ENCODE measurements at places on chromosomes 6 and 20. TPM values are rescaled to one million over a fixed set of nuclear protein-coding genes. Genes with fewer than 3 reads are reported as not detected.
A peak's percentile ranks its signal among the peaks of the same experiment; 100 is the strongest.

DNA sequence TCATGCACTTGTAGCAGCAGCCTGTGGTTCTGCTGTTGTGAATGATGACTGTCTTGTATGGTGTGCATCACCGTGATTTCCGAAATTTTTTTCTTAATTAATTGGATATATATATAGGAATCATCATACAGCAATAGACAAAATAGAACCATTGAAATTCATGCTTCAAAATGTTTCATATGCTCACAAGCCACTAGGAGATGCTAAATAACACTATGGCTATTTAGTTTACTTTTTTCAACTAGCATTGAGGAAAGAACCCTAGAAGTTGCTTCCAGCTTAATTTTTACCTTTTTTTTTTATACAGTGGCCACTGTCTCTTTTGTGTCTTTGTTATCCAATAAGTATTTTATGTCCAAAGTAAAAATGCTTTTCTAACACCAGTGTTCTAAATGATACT is 485.4 kb downstream of the CDKAL1 start:
- no peak overlapping the region for H3K4me3 ChIP-seq
- no peaks in the 10 kb centered on the region for H3K27me3 ChIP-seq
- H3K27ac ChIP-seq = no peak overlapping the region
- H3K4me1 ChIP-seq = peaks cover 7% of the 10 kb centered on the region

The PTPRA gene
- total RNA-seq = 49.9 TPM

GRCh38 chr6:70371454-70372105 is 41.7 kb upstream of the FAM135A start:
- no peak overlapping the region for H3K27ac ChIP-seq
- H3K27me3 ChIP-seq = no peaks in the 10 kb centered on the region
- DNase-seq = no peak
- no peaks in the 10 kb centered on the region for H3K4me1 ChIP-seq
- no peaks in the 10 kb centered on the region for H3K36me3 ChIP-seq
- H3K4me3 ChIP-seq = no peak overlapping the region

DNA sequence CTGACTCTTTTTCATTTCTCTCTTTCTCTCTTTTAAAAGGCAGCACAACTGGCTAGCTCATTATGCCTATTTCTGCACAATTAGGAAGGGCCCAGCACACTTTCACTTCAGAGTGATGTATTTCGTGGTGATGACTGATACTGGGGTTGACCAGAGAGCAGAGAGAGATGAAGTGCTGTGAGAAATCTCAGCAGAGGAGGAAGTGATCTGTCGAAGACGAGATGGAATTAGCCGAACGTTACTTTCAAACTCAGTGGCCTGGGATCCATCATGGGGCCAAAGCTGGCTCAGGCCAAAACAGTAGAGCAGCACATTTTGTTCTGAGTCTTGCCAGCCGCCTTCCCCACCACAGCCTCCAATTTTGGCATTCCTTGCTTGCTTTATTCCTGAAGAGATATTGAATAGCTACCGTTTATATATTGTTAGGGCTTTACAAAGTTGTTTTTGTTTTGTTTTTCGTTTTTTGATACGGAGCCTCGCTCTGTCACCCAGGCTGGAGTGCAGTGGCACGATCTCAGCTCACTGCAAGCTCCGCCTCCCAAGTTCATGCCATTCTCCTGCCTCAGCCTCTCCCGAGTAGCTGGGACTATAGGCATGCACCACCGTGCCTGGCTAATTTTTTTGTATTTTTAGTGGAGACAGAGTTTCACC is 213.2 kb upstream of the ECI2 start:
- DNase-seq = peak; percentile 36
- H3K36me3 ChIP-seq = no peaks in the 10 kb centered on the region
- H3K27me3 ChIP-seq = no peaks in the 10 kb centered on the region

DNA sequence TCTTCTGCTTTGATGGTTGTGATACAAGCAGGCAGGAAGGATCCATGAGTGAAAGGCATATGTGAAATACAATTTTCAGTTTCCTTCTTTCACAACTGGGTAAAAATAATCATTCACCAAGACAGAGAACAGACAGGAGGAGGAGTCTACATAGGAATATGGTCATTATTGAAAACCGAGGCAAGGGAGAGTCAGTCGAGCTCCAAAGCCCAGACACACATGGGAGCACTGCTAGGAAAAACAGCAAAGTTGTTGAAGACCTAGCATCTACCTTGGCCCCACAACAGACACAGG is 260.6 kb downstream of the ERMARD start:
- no peak overlapping the region for H3K27ac ChIP-seq
- no peak overlapping the region for H3K4me3 ChIP-seq
- DNase-seq = no peak
- peaks cover 13% of the 10 kb centered on the region for H3K27me3 ChIP-seq
- no peaks in the 10 kb centered on the region for H3K36me3 ChIP-seq

DNA sequence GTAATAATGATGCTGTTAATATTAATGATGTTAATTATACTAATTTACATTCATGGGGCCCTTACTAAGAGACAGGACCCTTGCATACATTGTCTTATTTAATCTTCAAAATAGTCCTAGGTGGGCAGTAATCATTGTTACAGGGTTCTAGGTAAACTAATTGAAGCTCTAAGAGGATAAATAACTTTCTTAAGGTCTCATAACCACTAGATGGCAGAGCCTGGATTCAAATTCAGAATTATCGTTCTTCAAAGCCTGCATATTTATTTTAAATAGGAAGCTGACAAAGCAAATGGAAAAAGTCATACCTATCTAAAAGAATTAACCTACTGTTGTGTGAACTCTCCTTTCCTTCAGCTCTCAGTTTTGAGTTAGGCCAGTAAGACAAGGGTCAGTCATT is 23.5 kb downstream of the PTCHD4 start:
- no peaks in the 10 kb centered on the region for H3K4me1 ChIP-seq
- DNase-seq = no peak
- H3K36me3 ChIP-seq = no peaks in the 10 kb centered on the region
- H3K27me3 ChIP-seq = no peaks in the 10 kb centered on the region

DNA sequence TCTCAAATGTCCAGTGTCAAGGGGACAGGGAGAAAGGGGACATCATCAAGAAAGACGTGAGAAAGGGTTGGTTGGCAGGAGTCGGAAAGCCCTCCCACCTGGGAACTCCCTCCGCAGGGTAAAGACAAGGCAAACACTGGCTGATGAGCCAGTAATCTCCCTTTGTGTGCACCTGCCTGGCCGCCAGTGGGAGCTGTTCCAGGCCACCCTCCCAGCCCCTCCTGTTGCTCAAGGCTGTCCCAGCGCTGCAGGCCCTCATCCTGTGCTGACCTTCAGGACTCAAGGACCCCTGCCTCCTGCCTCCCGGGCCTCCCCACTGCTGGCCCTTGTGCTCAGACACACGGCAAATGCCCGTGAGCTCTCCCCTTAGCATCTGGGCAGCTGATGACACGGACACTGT is 7.4 kb downstream of the FRMD1 start:
- no peaks in the 10 kb centered on the region for H3K36me3 ChIP-seq
- no peaks in the 10 kb centered on the region for H3K4me1 ChIP-seq
- no peaks in the 10 kb centered on the region for H3K27me3 ChIP-seq
- H3K27ac ChIP-seq = no peak overlapping the region
- no peak overlapping the region for H3K4me3 ChIP-seq

DNA sequence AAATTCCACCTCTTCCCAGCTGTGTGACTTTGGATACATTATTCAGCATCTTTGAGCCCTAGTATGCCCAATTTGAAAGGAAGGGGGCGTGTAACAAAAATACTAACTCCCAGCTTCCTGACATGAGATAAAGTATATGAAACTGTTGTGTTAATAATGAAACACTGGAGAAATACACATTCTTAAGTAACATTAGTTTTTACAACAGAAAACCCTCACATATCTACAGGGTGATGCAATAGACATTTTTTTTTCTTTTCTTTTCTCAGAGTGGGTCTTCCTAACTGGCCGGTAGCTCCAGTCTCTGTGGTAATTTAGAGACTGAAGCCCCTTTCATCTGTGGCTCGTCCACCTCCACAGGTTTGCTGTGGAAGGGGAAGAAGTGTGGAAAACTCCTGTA is 79.5 kb downstream of the CD83 start:
- no peaks in the 10 kb centered on the region for H3K36me3 ChIP-seq
- H3K4me1 ChIP-seq = peaks cover 4% of the 10 kb centered on the region
- no peak overlapping the region for H3K27ac ChIP-seq
- H3K27me3 ChIP-seq = no peaks in the 10 kb centered on the region

DNA sequence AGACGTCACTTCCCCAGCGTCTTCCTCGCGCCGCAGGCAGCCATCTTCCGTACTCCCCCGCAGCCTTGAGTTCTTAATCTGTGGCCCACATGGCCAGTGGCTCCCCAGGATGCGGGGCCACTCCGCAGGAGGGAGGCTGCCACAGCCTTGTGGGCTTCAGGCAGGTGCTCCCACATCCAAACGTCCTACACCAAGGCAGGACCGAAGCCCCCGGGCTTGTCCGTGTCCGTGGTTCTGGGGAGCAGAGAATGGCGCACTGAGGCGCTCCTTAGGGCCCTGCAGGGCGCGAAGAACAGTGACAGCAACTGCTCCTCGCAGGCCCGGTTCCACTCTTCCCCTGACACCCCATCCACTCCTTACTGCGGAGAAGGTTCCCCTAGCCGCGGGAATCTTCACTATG is 755.8 kb downstream of the PRIM2 start:
- H3K27me3 ChIP-seq = no peaks in the 10 kb centered on the region
- no peak overlapping the region for H3K4me3 ChIP-seq
- H3K36me3 ChIP-seq = no peaks in the 10 kb centered on the region
- no peak overlapping the region for H3K27ac ChIP-seq
- no peaks in the 10 kb centered on the region for H3K4me1 ChIP-seq
- no peak for DNase-seq

GRCh38 chr6:44800171-44800783 is 412.8 kb downstream of the CDC5L start:
- DNase-seq = no peak
- H3K27ac ChIP-seq = no peak overlapping the region
- H3K4me3 ChIP-seq = no peak overlapping the region
- peaks cover 7% of the 10 kb centered on the region for H3K4me1 ChIP-seq
- H3K36me3 ChIP-seq = no peaks in the 10 kb centered on the region

DNA sequence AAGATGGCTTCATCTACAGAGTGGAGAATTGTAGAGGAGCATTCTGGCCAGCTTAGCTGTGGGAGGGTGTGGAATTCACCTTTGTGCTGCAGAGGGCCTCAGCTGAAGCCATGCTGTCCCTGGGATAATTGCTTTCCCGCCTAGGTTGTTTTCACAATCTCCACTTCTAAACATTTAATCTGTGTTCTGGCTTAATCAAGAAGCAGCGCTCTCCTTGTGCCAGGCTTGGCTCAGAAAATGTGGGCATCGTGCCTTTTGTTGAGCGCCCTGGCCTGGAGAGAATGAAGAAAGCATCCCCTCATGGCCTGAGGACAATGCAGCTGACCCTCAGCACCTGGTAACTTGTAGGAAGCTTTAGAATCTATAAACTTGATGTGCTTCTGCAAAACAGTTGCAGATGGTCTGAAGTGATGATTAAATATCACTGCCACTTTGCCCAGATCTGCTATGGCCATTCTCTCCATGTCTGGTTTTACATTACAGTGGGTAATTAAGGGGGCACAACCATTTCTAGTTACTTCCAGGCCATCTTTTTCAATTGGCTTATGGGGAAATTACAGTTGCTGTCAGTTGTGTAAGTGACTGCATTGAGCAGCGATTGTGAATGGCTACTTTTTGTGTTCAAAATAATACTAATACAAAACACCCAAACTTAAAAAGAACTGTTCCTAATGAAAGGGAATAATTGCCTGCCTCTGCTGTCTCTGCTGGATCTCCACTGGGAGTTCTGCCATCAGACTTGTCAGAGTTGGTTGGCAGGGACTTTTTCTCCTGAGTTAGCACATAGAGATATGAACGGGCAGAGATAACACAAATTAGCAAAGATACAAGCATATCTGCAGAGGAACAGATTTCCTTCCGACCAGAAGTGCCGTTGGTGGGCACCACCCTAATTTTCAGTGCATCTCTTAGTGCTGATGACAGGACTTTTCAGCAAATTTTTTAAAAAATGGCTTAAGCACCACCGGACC is 18.4 kb downstream of the CTNNBL1 start:
- no peak overlapping the region for H3K4me3 ChIP-seq
- H3K27ac ChIP-seq = no peak overlapping the region
- no peaks in the 10 kb centered on the region for H3K27me3 ChIP-seq
- peaks cover 22% of the 10 kb centered on the region for H3K4me1 ChIP-seq
- no peak for DNase-seq

DNA sequence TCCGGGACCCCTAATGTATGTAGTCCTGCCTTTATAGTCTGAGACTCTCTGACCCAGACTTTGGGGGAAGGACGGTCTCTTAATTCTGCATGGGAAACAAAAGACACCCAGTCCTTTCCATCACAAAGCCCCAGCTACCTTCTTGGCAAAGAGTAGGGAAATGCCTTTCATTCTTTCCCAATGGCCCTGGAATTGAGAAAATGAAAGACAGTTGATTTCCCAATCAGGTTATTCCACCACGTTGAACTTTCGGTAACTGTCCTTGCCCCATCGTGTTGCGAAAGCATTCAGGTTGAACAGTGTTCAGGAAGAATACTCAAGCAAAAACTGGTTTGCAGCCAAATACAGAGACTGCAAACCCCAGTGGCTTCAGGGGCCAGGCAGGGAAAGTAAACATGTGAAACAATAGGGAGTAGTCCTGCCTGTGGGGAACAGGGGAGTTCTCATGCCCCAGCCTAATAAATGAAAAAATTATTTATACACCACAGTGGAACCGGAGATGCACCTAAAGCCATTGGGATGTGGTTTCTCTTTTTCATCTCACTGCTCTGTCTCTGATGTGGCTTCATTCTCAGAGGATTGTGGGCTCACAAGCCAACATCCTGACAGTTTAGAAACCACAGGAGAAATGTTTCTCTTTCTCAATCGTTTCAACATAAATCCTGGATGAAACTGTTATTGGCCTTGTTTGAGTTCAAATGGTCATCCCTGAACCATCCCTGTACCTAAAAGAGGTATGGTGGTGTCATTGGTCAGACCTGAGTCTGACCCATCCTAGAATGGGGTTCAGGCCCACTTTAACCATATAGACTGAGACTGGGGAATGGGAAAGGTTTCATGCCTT is 44.2 kb upstream of the SLC9A8 start:
- H3K36me3 ChIP-seq = no peaks in the 10 kb centered on the region
- peak; percentile 74 for DNase-seq
- H3K4me3 ChIP-seq = peak overlapping the region; percentile 66
- H3K27me3 ChIP-seq = no peaks in the 10 kb centered on the region
- H3K27ac ChIP-seq = no peak overlapping the region
- H3K4me1 ChIP-seq = peaks cover 13% of the 10 kb centered on the region

GRCh38 chr20:3407771-3408637 is 535 bp upstream of the DNAAF9 start:
- peak; percentile 92 for DNase-seq
- H3K27me3 ChIP-seq = peaks cover 6% of the 10 kb centered on the region
- no peaks in the 10 kb centered on the region for H3K36me3 ChIP-seq
- peak overlapping the region; percentile 95 for H3K4me3 ChIP-seq
- peaks cover 4% of the 10 kb centered on the region for H3K4me1 ChIP-seq

GRCh38 chr6:13526727-13527670 is 39.6 kb upstream of the GFOD1 start:
- DNase-seq = no peak
- H3K4me3 ChIP-seq = no peak overlapping the region
- peaks cover 10% of the 10 kb centered on the region for H3K4me1 ChIP-seq
- no peak overlapping the region for H3K27ac ChIP-seq
- no peaks in the 10 kb centered on the region for H3K27me3 ChIP-seq

The GABRR1 gene
- not detected for total RNA-seq

- no peak for DNase-seq
- no peaks in the 10 kb centered on the region for H3K27me3 ChIP-seq
- H3K27ac ChIP-seq = peak overlapping the region; percentile 60
- peaks cover 7% of the 10 kb centered on the region for H3K36me3 ChIP-seq
- no peaks in the 10 kb centered on the region for H3K4me1 ChIP-seq
These were observed 46.4 kb downstream of the HEBP2 start for GRCh38 chr6:138450445-138450844.

Data from endodermal cell (in vitro differentiated cells).